Upper lobe of left lung (tissue), 6 donors: ENCODE measurements at places on chromosomes 4 and X. TPM values are rescaled to one million over a fixed set of nuclear protein-coding genes. Genes with fewer than 3 reads are reported as not detected.

The SHOX gene
- total RNA-seq, result not detected

The IQSEC2 gene
- 17.5 TPM for total RNA-seq

The SOX3 gene
- total RNA-seq, result not detected

The P2RY8 gene
- 4.4 TPM for total RNA-seq

The ADH5 gene
- 136 TPM for total RNA-seq

The BEX3 gene
- total RNA-seq, result 91.1 TPM

The RAB33B gene
- total RNA-seq, result 8.3 TPM

The ANOS1 gene
- 63.8 TPM for total RNA-seq

The TRIML2 gene
- not detected for total RNA-seq

The TMEM35A gene
- total RNA-seq, result not detected
